ENCODE measurements at places on chromosomes 13 and 19. TPM values are rescaled to one million over a fixed set of nuclear protein-coding genes. Genes with fewer than 3 reads are reported as not detected.

RFXAP gene
- polyA plus RNA-seq, result 28.4 TPM

KLHL1 gene
- polyA plus RNA-seq, result 0.69 TPM

ZSCAN4 gene
- polyA plus RNA-seq, result 0.17 TPM

TMEM147 gene
- polyA plus RNA-seq, result 58.7 TPM

SYCN gene
- polyA plus RNA-seq, result not detected

SLC15A1 gene
- polyA plus RNA-seq, result 13.5 TPM

NKPD1 gene
- polyA plus RNA-seq, result 0.16 TPM

IZUMO1 gene
- polyA plus RNA-seq, result 0.53 TPM

SULT2A1 gene
- 0.40 TPM for polyA plus RNA-seq

SLC7A10 gene
- polyA plus RNA-seq, result 0.33 TPM

MUC16 gene
- polyA plus RNA-seq, result 0.14 TPM

FOSB gene
- 4.3 TPM for polyA plus RNA-seq

LHB gene
- not detected for polyA plus RNA-seq

ZNF763 gene
- polyA plus RNA-seq, result 11.9 TPM

ICAM5 gene
- polyA plus RNA-seq, result 0.15 TPM

ZNF85 gene
- 19.8 TPM for polyA plus RNA-seq

CDADC1 gene
- 14.9 TPM for polyA plus RNA-seq

ZNF829 gene
- 6.8 TPM for polyA plus RNA-seq

TSHZ3 gene
- polyA plus RNA-seq, result 12.0 TPM

PRRG2 gene
- 6.0 TPM for polyA plus RNA-seq

DNA sequence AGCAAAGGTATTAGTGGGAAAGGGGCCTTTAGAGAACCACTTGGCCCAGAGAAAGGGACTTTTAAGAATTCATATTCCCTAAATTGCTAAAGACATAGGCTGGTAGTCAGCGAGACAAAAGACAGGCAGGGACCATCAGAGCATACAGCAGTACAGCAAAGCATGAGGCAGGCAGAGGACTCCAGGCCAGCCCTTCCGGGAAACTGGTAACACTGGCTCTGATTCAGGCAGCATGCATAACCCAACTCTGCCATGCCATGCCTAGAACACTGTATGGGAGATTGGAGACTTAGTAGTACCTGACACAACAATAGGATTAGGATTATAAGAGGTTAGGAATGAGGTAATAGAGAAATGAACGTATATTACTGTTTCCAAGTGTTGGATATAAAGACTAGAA, 34.9 kb downstream of the CAB39L start:
- no peak for DNase-seq

GRCh38 chr19:50858886-50859285, 4.2 kb downstream of the KLK3 start:
- no peak for DNase-seq

GRCh38 chr13:89951341-89951740, 1396.1 kb upstream of the MIR17HG start:
- no peak for DNase-seq

DNA sequence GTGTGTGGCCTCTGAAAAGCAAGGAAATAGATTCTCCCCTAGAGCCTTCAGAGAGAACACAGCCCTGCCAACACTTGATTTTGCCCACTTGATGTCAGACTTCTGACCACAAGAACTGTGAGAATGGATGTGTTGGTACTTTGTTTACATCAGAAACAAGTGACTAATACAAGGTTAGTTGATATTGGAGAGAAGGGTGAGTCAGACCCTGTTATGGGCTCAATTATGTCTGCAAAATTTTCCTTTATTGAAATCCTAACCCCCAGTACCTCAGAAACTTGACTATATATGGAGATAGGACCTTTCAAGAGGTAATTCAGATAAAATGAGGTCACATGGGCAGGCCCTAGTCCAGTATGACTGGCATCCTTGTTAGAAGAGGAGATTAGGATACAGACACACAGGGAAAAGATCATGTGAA, 226.7 kb downstream of the RFC3 start:
- DNase-seq, result no peak

DNA sequence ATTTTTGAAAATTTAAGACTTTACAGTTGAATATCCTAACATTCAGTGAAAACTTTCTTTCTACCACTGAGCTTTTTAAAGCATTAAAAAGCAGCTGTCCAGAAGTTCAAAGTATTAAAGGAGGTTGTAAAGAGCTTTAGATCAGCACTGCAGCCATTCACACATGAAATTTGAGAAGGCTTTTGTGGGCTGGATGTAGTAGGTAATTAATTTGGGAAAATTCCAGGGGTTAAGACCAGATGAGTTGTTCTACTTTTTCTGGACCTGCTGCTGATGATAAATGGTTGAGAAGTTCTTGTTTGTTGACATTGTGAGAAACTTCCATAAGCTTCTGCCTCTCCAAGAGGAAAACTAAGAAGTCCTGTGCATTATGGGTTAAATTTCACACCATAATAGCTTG, 1779.6 kb upstream of the PRR20A start:
- DNase-seq, result no peak

- no peak for DNase-seq
These were observed 18.5 kb downstream of the TMED1 start for GRCh38 chr19:10817291-10818038.

DNA sequence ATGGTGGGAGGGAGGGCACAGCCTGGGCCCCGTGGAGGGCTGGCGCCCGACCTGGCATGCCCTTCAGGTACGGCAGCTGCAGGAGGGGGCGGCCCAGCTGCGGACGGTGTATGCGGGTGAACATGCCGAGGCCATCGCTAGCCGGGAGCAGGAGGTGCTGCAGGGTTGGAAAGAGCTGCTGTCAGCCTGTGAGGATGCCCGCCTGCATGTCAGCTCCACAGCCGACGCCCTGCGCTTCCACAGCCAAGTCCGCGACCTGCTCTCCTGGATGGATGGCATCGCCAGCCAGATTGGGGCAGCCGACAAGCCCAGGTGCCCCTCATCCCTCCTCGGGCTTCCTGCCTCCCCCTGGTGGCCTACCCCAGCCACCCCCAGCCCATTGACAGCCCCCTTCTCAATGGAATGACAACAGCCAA, 16.6 kb upstream of the SHKBP1 start:
- no peak for DNase-seq

DNA sequence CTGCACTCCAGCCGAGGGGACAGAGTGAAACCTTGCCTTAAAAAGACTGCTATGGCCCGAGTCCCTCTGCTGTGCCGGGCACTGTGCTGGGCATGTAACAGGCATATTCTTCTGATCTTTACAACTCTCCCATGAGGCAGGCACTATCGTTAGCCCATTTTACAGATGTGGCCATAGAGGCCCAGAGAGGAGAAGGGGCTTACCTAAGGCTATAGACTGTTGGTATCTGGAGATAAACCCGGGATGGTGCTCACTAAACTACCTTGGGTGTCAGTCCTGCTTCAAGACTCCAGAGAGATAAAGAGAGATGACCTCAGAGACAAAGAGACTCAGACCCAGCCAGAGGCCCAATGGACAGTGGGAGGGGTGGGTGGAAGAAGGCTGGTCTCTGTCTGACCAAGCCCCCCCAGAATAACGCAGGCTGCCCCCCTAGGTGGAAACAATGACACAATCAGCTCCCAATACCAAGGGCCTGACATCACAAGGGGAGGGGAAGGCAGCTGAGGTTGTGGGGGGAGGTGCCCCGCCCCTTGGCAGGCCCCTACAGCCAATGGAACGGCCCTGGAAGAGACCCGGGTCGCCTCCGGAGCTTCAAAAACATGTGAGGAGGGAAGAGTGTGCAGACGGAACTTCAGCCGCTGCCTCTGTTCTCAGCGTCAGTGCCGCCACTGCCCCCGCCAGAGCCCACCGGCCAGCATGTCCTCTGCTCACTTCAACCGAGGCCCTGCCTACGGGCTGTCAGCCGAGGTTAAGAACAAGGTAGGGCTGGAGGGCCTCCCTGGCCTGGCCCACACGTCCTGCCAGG, at the start of gene CNN1:
Gene CNN1, plus strand, starts transcription at position 620 of the 805 bp plus-strand sequence. Its CDS starts 77 bp downstream, at position 697.
- DNase-seq, result no peak

GRCh38 chr13:111564606-111565005, 244.2 kb downstream of the TEX29 start:
- DNase-seq, result no peak

DNA sequence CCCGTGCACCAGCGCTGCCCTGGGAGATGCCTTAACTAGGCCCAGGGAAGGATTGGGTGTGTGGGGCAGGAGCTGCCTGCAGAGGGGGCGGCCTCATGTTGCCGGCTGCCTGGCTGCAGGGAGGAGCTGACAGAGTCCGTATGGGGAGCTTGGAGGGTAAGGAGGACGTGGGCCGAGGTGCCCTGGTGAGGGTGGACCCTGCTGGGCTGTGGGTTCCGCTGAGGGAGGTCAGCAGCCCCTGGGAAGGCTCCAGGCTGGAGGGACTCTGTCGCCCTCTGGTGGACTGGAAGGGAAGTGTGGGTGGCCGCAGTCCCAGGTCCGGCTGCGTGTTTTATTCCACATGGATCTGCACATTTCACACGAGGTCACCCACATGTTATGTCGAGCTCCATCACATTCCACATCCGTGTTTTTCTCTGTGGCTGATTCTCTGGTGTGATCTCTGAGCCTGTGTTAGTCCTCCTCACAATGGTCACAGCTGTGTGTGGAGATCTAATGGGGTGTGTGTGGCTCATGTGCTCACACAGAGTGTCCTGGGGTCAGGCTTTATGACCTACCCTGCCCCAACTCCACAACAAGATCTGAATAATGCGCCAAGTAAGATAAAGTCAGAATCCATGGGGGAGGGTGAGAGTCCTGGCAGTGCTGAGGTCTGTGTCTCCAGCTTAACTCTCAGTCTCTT, 1.8 kb upstream of the CEACAM8 start:
- no peak for DNase-seq

GRCh38 chr13:99505814-99506269, 4.6 kb downstream of the TM9SF2 start:
- DNase-seq, result no peak

DNA sequence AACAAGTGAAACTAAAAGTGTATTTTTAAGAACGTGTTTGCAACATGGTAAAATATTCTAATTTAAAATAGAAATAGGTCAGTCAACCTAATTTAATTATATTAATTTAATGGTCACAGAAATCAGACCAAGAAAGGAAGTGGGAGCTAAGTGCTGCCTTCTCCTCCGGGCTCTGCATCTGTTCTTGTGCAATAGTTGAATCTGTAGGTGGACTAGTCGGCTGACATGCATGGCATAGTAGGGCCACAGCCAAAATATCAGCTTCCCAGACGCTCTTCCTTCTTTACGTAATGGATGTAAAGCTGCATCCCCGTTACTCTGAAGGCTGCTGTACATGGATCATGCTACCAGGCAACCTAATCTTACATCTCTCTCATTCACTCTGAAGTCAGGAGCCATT, 47.3 kb downstream of the COL4A1 start:
- DNase-seq, result no peak

- DNase-seq, result no peak
These were observed 6.4 kb downstream of the TLE5 start for GRCh38 chr19:3055741-3056416.

GRCh38 chr19:38691938-38692457, 44.5 kb downstream of the ACTN4 start:
- no peak for DNase-seq

DNA sequence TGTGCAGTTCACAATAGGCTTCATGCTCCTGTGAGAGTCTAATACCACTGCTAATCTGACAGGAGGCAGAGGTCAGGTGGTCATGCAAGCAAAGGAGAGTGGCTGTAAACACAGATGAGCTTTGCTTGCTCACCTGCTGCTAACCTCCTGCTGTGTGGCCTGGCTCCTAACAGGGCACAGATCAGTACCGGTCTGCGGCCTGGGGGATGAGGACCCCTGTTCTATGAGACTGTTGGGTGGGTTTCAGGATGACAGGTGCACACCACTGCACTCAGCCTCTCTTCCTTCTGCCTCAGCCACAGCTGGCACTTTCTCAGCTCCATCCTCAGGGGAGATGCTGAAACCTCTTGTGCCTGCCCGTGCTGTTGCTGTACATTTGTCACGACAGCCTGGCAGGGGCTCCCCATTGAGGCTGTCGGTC, 9.7 kb downstream of the CLEC4G start:
- DNase-seq, result no peak

- no peak for DNase-seq
These were observed 10.6 kb downstream of the EVI5L start for GRCh38 chr19:7840629-7841028.

- no peak for DNase-seq
These were observed 857.4 kb downstream of the EFNB2 start for GRCh38 chr13:105678072-105678471.

DNA sequence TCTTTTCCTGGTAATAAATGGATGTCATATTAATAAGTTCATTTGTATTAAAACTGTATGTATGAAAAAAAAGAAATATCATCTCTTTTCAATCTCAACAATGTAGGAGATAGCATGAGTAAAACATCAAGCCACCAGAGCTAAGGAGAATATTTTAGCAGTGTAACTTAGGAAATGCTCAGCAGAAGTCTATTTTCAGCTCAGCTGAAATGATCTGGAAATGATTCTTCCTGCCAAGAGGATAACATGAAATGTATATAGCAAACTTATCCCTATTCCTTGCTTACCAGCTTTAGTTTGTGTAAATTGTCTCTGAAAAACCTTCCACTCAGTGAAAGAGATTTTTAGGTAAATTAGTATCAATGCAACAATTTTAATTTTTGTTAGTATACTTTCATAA, 1194.4 kb downstream of the SLITRK1 start:
- no peak for DNase-seq

DNA sequence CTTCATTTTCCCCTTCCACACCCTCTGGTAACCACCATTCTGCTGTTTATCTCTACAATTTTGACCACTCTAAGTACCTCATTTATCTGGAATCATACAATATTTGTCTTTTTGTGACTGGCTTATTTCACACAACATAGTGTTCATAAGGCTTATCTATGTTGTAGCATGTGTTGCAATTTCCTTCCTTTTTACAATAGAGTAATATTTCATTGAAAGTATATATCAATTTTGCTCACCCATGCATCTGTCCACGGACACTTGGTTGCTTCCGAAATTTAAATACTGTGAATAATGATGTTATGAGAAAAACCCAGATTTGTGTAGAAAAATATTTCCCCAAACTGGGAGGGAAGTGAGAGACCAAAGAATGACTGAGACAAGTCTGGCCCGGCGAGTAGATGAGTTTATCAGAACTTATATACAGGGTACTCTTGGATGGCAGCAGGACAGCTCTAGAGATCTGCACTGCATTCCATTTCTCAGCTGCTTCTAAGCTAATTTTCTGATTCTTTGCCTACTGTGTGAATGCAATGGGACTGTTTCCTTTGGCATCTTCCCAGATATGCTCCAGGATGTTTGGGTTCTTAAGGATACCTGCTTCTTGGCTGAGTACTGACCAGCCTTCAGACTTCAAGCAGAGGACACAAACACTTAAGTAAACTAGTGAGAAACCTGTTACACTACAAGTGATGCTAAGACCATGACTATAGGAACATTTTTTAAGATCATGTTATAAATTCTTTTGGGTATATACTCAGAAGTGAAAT, 834.0 kb upstream of the PCDH9 start:
- no peak for DNase-seq

GRCh38 chr19:46898731-46899130, 37.9 kb downstream of the ARHGAP35 start:
- no peak for DNase-seq

DNA sequence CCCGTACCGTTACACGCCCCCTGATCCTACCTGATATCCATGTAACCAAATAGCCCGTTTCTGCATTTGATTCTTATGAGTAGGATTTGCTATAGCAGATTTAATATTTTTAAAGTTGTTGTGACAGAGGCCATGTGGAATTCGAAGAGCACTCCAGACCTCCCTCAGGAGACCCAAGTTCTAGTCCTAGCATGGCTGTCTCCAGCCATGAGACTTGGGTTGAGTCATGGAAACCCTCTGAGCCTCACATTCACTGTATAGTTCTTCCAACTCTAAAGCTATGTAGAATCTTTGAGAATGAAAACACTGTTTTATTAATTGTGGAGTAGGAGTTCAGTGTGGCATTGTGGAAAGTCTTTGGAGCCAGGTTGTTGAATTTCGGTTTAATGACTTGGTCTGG, 8.0 kb upstream of the GPR183 start:
- DNase-seq, result no peak

GRCh38 chr19:54152267-54152666, 7.3 kb downstream of the LENG1 start:
- DNase-seq, result no peak

All from left renal pelvis (tissue), 4 donors.